CD4-positive, alpha-beta T cell treated with Interleukin-17A for 1 hour (primary cell): ENCODE measurements at places on chromosomes 5 and 9.

- no peak for DNase-seq
Observed at GRCh38 chr9:101028346-101029314, at the start of gene PLPPR1. Gene PLPPR1 (plus strand): TSS chr9:101028727.

DNA sequence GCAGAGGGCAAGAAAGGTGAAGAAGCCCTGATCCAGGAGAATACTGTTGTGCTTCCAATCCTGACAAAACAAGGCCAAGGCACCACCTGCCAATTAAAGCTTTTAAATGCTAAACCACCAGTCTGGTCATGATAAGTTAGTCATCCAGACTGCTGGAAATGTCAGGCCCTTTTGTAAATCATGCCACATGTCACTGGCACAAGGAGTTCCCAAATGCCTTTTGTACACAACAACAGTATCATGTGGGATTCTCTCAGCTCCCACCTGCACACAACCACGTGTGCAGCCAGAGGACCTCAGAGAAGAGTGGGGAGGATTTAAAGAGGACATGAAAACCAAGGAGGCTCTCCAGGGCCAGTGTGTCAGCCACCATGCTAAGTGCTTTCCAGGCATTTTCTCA is 99.3 kb downstream of the CDK5RAP2 start:
- no peak for DNase-seq

- no peak for DNase-seq
Observed at GRCh38 chr5:168974082-168974481, 326.9 kb downstream of the SLIT3 start.

GRCh38 chr9:116506685-116507084 is 180.4 kb upstream of the TRIM32 start:
- no peak for DNase-seq

DNA sequence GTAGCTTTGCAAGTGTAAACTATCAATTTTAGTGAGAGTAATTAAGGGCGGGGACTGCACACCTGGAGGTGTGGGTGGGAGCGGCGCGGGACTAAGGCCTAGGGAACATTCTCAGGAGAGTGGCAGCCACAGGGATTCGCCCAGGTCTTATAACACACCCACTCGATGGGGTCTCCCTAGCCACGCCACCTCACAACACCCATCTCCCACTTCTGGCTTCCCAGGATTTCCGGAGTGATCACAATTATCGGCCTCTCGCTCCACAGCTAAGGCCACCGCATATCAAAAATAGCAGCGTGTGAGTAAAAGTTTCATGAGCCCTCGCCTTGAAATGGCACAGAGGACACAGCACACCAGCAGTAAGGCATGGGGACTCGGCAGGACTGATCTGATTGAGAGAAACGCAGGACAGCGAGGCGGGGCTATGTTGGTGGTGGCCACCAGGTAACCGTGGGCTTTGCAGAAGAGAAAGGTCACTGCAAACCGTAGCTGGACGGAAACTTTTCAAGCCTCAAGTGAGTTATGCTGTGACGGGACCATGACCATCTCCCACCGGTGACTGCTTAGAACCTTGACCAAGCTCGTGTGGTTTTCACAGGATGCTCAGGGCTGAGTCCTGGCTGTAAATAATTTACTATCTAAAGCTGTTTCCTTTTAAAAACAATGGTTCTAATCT is 1.1 kb upstream of the LPAR1 start:
- no peak for DNase-seq

DNA sequence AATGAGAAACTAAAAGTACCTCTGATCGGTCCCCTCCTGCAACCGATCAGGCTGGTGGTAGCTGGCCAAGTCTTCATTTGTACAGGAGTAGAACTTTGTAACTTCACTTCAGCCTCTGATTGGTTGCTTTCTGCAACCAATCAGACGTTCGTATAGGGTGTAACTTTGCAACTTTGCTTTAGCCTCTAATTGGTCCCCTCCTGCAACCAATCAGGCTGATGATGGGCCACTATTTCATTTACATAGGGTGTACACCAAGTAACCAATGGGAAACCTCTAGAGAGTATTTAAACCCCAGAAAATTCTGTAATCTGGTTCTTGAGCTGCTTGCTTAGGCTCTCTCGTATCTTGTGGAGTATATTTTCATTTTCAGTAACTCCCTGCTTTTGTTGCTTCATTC is 445.5 kb downstream of the MED10 start:
- DNase-seq: no peak

- no peak for DNase-seq
Observed at GRCh38 chr9:131784748-131785501, 45.0 kb upstream of the RAPGEF1 start.

GRCh38 chr5:170273968-170274710 is 23.4 kb downstream of the LCP2 start:
- peak; percentile 69 for DNase-seq

DNA sequence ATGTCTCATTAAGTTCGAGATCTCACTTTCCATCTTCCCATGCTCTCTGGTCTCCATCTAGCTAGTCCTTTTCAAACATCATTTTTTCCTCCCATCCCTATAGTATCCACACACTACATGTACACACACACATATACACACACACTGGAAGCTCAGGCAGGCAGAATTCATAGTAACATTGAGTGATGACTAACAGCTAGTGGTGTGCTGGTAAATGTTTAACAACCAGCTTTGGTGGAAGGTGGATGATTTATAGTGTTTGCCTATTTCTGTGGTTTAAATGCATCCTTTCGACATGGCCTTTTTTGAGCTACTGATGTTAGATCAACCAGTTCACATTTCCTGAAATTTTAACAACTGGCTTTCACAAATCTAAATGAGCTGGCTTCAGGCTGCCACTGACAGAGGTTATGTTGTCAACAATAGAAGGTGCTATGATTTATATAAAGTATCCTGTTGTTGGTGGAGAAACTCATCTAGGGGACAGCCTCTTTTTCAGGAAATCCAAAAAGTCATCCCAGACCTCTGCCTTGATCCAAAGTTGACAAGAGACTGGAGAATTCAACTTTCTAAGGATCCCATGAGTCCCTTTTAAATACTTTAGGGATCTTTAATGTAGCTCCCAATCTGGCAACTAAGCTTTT is 117.8 kb downstream of the CCDC192 start:
- DNase-seq: no peak
